ENCODE measurements at places on chromosomes 13 and 19.

GRCh38 chr13:40680659-40681323 lies 14.3 kb upstream of the FOXO1 start:
- DNase-seq = no peak

GRCh38 chr13:28820099-28821051 lies at the start of gene MTUS2:
TSS of gene MTUS2 (plus strand) at chr13:28820339.
- DNase-seq = no peak

- peak; percentile 85 for DNase-seq
Measured at GRCh38 chr19:7869910-7870511, 4.2 kb downstream of the PRR36 start.

DNA sequence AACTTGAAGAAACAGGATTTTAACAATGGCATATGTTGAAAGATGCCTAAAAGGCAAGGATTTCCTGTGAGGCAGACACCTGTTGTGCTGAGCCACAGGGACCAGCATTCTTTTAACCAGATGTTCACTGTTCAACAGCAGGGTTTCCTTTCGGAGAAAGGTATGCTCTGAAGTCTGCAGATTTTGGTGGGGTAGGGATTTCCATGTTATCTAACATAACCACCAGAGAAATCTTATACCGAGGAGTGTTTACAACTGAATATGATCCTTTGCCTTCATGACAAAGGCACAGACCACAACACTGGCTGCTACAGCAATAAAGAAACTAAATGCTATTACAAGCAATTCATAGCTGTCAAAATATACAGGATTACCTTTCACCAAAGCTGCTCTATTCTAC lies 48.1 kb downstream of the MPHOSPH8 start:
- no peak for DNase-seq

DNA sequence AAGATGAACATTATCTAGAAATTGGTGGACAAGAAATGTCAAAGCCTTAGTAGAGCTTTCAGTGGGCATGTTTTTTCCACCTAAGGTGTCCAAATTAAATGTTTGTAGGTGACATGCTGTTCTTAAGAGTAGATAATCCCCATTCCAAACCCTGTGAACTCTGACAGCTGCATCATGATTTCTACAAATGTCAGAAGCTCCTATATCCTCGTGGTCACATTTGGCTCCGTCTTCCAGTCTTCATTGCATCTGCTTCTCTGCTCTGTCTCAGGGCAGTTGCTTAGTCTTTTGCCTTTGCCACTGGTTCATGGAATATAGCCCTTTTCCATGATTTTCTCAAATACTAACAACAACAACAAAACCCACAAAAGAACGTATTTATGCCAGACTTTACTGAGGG lies 234.5 kb downstream of the DLEU7 start:
- no peak for DNase-seq

Data from MCF 10A (cell line).